Keratinocyte (primary cell): ENCODE measurements at places on chromosomes 11 and 22.

- DNase-seq: no peak
These were observed 224.3 kb downstream of the OR4A5 start for GRCh38 chr11:54930930-54931329.

GRCh38 chr11:46421257-46421880 lies 29.8 kb upstream of the CHRM4 start:
- DNase-seq: no peak

DNA sequence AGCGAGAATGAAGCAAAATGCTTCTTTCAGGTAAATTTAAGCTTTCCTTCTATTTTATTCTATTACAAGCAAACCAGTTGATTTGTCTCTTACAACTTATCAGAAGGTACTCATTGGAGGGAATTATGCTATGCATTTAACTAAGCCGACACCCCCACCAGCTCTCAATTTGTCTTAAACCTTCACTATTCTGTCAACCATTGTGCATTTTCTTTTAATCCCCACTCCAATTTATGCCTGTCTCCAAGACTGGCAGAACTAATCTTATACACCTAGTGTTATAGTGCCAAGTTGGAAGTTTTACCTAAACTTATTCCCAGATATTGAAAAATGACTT lies 12.5 kb downstream of the TAF1D start:
- DNase-seq: no peak

DNA sequence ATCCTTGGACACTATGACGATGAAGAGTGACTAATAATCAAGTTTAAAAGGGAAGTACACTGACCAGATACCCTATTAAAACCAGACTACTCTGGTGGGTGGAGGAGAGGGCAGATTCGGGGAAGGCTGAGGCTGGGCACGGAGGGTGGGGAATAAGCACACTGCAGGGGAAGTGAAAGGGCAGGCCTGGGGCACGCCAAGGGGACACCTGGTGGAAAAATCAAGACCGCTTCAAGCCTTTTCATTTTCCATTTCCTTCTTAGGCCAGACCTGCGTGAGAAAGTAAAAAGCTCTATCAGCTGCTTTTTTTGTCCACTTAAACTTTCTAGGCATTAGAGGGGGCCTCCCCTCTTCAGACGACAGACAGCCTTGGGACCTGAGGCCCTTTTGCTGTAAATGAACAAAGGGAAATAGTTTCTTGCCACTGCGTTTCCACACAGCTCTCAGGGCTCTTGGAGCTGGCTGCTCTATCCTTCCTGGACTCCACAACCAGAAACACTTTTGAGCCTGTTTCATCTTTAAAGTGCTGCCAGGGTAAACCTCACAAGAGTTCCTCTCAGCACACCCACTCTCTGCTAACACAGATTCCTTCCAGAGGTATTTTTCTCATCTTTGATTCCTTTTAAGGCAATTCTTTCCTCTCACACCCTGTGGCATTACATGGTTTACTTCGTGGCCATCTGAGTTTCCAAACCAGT lies 25.0 kb upstream of the SERPIND1 start:
- no peak for DNase-seq

GRCh38 chr22:26648011-26648497 lies 9.3 kb upstream of the MIAT start:
- no peak for DNase-seq

GRCh38 chr22:24090581-24090980 lies 79.5 kb downstream of the CABIN1 start:
- DNase-seq: no peak

DNA sequence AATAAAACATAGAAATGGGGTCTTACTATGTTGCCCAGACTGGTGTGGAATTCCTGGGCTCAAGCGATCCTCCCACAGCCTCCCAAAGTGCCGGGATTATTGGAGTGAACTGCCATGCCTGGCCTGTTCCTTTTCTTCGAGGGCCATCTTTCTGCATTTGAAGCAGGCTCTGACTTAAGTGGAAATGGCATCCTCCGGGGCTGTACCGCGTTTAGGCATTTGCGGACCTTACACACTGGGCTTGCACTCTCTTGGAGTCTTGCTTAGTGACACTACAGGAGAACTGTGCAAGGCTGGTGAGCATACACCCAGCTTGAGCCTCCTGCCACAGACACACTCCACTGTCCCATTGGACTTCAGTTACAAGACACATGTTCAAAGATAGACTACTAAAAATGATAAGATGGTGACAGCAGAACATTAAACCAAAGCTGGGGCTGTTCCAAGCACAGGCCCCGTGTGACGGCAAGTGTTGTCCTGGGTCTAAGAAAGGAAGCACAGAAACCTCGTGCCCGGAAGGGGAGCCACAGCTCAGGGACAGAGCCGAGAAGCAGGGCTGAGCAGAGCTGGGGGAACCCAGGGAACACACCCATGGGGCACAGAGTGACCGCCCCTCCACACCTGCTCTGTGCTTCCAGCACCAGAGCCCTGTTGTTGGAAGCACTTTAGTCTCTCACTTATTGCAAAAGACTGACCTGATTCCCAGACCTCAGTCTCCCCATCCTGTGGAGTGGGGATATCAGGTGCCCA lies 59.0 kb upstream of the SHANK2 start:
- no peak for DNase-seq

DNA sequence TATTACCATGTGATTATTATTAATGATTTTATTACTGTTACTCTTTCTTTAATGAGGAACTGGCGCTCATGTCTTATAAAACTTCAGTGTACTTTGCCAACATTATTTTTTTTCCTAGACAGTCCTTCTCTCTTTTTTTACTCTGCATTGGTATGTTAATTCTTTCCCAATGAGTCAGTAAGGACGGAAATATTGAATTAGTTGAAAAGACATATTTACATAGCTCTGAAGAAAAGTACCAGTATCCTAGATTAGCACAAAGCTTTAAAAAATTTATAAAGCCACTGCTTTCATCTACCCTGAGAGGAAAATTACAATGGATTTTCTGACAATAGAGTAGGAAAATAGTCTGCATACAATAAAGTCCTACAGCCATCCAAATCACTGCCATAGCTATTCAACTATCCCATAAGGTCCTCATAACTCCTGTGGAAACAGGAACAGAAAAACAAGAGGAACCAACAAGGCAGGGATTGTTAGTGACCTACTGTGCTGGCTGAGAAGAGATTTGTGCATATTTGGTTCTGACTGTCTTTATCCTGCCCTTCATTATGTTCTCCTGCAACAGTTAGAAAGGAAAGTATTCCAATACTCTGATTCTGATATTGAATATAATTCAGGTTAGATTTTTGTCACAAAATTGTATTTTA lies 314.4 kb downstream of the AASDHPPT start:
- DNase-seq: no peak

DNA sequence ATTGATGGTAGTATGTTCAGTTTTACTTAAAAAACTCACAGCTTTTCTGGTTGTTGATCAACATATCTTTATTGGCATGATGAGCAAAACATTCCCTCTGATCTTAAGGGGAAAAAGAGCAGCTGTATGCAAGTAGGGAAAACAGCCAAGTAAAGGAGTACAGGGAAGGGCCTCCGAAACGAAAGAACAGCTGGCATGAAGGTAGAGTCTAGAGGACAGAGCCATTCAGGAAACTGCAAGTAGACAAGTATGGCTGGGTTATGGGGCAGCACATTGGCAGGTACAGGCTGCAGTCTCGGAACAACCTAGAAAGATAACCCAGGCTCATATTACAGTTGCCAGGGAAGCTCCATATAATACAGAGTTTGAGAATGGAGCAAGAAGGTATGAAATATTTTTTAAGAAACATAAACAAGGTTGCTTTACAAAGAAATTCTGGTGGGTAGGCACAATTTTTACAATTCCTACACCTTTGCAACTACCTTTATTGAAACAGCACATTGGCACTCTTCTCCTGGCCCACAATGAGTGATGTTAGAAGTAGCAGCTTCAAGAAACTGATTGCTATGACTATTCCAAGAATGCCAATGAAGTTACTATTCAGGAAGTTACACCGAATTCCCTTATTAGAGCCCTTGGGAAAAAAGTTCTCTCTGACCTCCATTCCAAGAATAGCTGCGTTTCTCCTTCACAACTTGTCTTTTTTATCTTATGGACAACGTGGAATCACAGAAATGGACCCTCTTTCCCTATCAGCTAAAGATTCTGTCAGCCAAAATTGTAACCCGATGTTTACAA lies 45.2 kb downstream of the LGR4 start:
- DNase-seq: no peak

- DNase-seq: no peak
These were observed 3.2 kb downstream of the JOSD1 start for GRCh38 chr22:38697425-38698089.

DNA sequence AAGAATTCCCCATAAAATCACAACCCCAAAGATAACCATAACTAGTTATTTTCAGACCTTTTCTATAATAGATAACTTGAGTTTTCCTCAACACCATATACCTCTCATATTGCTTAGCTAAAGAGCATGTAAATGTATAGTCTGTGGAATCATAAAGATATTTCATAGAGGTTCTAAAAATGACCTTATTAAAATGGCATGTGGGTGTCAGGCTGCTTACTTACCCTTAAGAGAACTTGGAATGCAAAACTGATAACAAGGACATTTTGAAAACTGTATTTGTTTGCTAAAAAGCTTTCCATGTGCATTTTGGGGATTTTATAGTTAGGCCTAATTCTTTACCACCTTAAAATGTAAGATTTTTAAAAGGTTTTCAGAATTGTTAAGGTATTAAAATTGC lies 4.7 kb downstream of the SIK2 start:
- DNase-seq: no peak

GRCh38 chr11:128298271-128298670 lies 289.1 kb downstream of the ETS1 start:
- DNase-seq: no peak

DNA sequence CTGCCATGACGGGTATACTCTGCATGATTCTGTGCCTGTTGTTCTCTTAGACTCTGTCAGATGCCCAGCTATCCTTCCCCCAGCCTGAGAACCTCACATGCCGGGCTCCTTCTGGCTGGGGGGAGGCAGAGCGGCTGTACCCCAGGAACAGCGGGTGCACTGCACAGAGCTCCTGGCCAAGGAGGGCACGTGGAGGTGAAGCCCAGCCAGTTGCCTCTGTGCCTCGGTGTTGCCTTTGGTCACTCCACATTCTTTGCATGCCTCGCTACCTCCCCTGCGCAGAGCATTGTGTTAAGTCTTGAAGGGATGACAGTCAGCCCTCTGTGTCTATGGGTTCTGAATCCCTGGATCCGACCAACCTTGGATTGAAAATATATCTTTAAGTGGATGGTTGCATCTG lies 77.7 kb downstream of the FEZ1 start:
- no peak for DNase-seq

DNA sequence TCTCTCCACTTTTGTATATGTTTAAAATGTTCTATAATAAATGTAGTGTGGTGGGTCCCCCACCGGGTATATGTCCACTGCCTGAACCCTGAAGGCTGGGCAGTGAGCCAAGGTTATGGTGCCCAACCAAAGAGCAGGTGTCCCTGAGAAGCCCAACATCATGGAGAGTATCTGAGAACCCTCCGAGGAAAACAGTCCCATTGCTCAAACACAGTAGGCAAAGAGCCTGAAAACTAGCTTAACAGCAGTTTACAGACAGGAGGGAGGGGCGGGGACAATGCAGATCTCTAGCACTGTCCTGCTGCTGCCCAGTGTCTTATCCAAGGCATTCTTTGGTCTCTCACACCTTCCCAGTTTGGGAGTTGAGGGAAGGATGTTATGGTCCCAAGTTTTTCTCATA lies 91.0 kb downstream of the TMPRSS5 start:
- DNase-seq: no peak

GRCh38 chr11:35511666-35512065 lies 13.8 kb downstream of the PAMR1 start:
- DNase-seq: no peak
